ENCODE measurements at places on chromosomes 2 and 18.

- DNase-seq = no peak
Measured at GRCh38 chr18:39380186-39380725, 1814.7 kb upstream of the CELF4 start.

- DNase-seq = no peak
Measured at GRCh38 chr2:178227187-178227586, 32.9 kb downstream of the OSBPL6 start.

- DNase-seq = no peak
Measured at GRCh38 chr2:98828793-98829371, 98.0 kb upstream of the MGAT4A start.

GRCh38 chr2:238512247-238512867 is 85.6 kb downstream of the ASB1 start:
- no peak for DNase-seq

GRCh38 chr2:157572725-157573124 is 55.9 kb downstream of the ACVR1C start:
- DNase-seq = no peak

- DNase-seq = no peak
Measured at GRCh38 chr2:129490641-129491040, 488.8 kb upstream of the RAB6C start.

GRCh38 chr2:28648671-28649395 is 102.8 kb upstream of the PPP1CB start:
- no peak for DNase-seq

DNA sequence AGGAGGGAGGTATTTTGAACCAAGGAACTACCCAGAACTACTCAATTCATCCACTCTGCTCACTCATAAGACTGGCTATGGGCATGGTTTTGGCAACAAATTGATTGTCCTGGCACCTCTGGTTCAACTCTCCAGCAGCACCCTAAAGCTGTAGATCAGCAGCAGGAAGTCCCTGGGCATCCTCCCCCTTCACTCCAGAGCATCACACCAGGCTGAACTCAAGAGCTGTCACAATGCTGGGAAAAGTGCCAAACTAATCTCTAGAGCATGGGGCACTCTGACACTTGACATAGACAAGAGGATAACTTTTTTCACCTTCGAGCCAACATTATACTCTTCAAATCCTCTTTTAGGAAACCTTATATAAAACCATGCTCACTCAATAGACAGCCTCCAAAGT is 154.1 kb upstream of the RBBP8 start:
- DNase-seq = no peak

DNA sequence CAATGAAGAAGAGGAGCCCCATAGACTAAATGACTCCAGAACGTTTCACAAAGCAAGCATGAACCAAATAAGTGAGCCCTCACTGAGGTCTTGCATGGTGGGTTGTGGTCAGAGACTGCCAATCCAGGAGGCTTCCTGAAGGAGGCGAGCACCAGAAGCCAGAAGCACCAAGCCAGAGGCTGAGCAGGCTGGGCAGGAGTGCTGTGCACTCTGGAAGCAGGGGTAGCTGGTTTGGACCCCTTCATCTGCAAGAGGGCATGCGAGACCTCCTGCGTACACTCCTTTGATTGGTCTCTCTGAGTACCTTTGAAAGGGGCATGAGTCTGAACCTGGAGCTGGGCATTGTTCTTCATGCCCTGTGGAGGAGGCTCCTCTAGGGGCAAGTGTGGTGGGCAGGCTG is 192.5 kb downstream of the HAUS1 start:
- no peak for DNase-seq

All from stimulated activated CD4-positive, alpha-beta T cell treated with anti-CD3 and anti-CD28 coated beads, Interleukin-1b, Interleukin-23, amount 100 ng/mL, for 1 hour (primary cell).